ENCODE measurements at places on chromosomes 12 and 14.

DNA sequence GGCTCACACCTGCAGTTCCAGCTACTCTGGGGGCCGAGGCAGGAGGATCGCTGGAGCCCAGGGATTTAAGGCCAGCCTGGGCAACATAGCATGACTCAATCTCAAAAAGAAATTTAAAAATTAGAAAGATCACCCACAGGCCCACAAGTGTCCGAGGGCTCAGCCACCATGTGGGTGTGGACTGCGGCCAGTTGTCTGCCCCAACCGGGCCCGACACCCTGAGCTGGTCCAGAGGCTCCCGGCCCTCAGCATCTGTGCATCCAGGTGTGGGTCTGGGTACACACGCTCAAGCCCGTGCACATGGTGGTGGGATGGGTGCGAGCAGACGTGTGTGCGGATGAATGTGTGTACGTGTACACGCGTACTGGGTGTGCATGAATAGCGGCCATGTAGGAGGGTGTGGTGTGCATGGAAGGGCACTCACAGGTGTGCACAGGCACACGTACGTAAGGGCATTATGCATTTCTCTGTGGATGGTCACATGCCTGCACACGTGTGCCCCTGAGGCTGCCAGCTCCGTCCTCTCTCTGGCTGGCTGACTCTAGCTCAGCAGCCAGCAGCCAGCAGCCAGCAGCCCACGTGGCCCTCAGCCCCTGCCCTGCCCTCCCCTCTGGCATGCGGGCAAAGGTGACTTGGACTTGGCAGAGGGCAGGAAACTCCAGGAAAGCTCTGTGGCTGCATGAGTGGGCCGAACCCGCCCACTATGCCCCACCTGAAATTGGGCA is 23.3 kb upstream of the NUDT14 start:
- DNase-seq = no peak

GRCh38 chr12:93079271-93079670 is 150.2 kb upstream of the EEA1 start:
- no peak for DNase-seq

DNA sequence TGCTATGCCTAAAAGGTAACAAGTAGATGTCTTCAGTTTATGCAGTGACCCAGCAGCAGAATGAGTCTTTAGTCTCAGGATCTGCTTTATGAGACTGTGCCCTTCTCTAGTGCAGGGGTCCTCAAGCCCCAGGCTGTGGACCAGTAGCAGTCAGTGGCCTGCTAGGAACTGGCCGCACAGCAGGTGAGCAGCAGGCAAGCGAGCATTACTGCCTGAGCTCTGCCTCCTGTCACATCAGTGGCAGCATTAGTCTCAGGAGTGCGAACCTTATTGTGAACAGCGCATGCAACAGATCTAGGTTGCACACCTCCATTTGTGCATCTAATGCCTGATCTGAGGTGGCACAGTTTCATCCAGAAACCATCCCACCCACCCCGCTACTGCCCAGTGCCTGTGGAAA is 38.4 kb downstream of the LRP6 start:
- DNase-seq = no peak

DNA sequence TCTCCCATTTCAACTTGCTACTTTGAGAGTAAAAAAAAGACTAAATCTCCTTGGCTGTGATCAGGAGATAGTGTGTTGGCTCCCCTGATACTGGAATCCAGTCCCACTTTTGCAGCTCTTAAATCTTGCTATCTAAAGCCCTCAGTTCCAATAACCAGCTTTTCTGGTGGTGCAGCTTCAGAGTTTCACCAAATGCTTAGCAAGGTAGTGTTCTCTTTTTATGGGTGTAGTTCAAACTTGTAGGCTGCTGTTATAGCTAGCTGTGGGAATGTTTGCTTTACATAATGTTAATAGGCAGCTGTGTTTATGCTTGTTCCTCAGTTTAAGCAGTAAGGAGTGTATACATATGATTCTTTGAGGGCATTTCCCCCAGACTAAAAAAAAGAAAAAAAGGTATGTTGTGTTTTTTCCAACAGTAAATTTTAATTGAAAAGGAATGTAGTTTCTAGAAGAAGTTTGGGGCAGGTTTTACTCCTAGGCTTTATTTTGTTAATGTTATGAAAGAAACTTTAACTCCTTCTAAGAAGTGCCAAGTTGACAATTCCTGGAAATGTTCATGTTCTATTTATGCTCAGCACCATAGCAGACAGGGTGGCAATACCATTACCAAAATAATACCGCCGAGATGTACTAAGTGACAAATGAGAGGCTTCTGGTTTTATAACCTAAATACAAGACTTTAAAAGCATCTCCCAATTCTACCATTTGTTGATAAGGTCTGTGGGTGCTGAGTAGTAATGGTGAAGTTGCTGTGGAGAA is 12.1 kb downstream of the CRADD start:
- DNase-seq = no peak

DNA sequence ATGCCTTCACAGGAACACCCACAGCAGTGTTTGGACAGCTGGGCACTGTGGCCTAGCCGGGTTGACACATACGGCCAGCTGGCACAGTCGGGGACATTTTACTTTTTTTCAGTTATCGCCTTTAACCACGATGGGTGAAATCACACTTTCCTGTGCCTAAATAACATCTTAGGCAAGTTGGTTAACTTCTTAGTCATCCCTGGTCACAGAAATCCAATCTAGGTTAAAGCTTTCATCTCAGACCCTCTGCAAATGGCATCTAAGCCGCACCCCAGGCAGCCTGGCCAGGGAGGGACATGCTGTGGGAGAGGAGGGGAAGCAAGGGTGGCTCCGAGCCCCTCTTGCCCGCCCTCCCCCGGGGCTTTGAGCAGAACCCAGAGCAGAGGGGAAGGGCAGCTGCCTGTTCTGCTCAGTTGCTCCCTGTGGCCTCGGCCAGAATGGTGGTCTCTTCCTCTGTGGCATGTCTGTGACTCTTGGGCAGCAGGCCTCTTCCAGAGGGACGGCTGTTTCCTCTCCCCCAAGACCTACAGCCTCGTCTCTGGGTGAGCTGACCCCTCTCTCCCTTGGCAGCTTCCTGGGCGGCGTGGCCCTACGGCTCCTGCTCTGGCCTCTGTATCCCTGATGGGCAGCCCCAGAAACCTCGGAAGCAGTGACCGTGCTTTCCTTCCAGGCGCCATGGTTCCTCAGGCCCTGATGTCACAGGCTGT is 85.4 kb upstream of the DYNC1H1 start:
- DNase-seq = no peak

DNA sequence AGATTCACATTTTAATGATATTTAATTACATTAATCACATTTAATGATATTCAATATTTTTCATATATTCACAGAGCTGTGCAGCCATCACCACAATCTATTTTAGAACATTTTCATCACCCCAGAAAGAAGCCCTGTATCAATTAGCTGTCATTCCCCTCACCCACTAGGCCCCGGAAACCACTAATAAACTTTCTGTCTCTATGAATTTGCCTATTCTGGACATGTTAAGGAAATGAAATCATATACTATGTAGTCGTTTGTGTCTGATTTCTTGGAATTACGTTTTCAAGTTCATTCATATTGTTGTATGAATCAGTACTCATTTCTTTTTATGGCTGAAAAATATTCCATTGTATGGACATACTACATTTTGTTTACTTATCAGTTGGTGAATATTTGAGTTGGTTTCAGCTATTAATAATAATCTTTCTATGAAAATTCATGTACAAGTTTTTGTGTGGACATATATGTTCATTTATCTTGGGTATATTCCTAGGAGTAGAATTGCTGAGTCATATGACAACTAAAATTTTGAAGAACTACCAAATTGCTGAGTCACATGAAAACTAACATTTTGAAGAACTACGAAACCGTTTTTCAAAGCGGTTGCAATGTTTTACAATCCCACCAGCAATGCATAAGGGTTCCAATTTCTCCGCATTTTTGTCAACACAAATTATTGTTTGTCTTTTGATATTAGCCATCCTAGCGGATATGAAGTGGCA is 11.7 kb upstream of the OTOGL start:
- DNase-seq = no peak

DNA sequence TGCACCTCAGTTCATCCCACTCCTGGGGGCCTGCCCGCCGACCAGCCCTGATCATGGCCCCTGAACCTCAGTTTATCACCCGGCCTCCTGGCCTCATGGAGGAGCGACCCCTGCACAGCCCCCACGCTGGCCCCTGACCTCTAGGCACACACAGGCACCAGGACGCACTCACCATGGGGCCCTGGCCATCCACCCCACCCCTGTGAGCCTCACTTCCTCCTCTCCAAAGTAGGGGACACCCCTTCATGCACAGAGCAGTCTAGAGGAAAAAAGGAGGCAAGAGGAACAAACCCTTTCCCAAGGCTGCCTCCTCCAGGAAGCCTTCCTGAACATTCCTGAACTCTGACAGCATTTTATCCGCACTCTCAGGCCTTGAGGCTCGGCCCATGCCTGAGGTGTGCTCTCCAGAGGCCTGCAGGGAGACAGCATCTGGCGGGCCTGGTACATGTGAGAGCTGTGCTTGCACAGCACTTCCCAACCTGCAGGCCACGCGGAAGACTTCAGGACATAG is 39.4 kb downstream of the CCNK start:
- DNase-seq = no peak

GRCh38 chr12:58887068-58887467 is 33.2 kb downstream of the LRIG3 start:
- no peak for DNase-seq

DNA sequence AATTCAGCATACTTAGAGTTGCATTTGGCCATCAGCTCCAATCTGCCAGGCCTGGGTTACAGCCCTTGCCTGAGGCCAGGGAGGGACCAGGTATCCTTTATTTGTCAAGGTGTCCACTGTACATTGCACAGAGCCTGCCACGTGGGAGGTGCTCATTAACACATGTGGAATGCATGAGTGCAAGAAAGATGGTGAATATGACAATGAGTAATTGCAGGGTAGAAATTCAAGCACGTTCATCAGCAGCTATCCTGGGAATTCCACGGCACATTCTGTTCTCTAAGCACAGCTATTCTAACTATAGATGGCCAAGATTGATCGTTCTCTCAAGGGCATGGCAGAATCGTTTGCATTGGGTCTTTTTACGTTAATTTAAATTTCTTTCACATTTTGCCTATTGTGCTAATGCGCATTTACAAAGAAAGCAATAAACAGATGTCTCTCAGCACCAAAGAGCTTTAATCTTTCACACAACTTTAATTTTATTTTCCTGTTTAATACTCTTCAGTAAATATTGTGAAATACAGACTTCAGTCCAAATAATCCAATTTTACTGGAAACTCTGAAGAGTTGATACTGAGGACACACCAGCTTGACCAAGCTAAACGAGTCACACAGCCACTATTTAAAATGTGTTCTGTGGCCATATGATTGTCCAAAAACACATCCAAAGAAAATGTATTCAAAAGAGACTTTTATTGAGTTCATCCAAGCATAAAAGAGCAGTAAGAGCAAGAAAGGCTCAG is 1025.7 kb upstream of the TMEM132C start:
- DNase-seq = no peak

GRCh38 chr14:96205978-96206360 is 1.3 kb downstream of the BDKRB2 start:
- DNase-seq = no peak

GRCh38 chr14:34776611-34777010 is 62.2 kb upstream of the CFL2 start:
- DNase-seq = no peak

DNA sequence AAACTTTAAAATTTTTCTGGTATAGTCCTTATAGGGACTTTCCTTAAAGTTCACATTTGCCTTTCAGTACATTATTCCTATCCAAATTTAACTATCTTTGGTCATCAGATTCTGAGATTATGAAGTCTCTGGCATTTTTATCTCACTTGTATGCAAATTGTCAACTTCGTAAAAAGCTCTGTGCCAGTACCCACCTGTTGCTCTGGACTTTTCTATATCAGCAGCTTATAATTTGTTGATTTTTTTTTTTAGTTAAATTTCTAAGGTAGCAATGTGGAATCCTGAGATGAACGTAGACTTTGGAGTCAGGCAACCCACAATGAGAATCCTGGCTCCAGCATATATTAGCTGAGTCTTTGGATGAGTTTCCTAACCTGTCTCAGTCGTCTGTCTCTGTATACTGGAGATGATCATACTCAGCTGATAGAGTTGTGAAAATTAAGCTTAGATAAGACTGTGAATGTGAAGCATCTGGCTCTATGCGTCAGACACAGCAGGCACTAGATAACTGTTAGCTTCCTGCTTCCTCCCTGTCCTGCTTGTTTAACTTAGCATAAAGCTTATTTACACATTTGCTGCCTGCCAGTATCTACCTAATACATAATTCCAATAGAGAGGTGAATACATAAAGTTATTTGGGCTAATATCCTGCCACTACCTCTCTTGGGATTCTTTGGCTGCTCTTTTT is 59.8 kb downstream of the MARK3 start:
- DNase-seq = no peak

- DNase-seq = peak; percentile 29
These were observed 415.5 kb downstream of the PCNX1 start for GRCh38 chr14:71322655-71323250.

- no peak for DNase-seq
These were observed 212.8 kb downstream of the CACNA1C start for GRCh38 chr12:2265461-2266167.

DNA sequence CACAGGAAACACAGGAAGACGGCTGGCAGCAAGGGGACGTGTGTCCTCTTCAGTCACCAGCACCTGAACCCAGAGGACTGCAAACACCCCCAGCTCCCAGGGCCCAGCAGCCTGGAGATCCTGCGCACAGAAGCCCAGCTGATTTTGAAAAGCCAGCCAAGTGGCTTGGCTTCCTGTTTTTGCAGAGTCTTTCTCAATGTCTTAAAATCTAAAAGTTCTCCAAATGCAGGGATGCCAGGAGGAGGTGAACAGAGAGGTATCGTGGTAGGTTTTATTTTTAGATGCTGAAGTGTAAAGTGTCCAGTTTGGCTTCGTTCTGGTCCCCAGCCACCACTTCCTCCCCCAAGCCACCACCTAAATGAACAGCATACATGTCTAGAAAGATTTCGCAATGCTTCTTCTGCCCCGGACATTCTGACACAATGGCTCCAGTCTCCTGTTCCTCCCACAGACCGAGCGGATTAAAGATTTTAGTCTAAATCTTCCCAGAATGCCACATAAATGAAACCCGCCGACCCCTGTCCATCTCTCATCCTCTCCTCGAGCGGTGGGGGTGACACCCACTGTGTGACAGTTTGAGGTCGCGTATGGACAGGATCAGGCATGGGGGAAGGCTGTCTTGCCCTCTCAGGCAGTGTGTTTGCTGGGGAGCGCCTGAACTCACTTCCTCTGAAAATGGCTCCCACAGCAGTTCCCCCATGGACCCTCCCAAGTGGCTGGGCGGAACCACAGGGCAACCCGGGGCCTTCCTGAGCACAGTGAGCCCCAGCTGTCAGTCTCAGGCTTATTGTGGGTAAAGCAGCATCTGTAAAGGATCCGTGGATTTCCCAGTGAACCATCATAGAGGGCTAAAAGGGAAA is 41.6 kb downstream of the ITPK1 start:
- DNase-seq = no peak

- DNase-seq = no peak
These were observed 305.5 kb downstream of the AEBP2 start for GRCh38 chr12:19744705-19745218.

DNA sequence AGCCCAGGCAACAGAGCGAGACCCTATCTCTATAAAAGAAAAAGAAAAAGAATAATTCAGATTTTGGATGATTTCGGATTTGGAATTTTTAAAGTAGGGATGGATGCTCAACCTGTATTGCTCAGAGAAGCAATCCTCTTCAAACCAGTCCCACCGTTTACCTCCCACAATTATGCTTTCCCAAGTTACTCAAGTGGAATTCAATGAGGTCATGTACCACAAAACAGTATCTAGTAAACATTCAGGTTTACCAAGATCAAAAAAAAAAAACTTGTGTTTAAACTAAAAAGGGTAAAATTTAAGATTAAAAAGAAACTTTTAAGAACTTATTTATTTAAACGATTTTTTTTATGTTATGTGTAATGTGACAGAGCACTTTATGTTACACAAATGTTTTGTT is 2.5 kb downstream of the KDM5A start:
- no peak for DNase-seq
